ENCODE measurements at places on chromosomes 2 and 18.

- DNase-seq, result no peak
These were observed 688.6 kb downstream of the NRXN1 start for GRCh38 chr2:50343150-50343830.

- DNase-seq, result no peak
These were observed 70.2 kb upstream of the RALBP1 start for GRCh38 chr18:9405130-9405529.

DNA sequence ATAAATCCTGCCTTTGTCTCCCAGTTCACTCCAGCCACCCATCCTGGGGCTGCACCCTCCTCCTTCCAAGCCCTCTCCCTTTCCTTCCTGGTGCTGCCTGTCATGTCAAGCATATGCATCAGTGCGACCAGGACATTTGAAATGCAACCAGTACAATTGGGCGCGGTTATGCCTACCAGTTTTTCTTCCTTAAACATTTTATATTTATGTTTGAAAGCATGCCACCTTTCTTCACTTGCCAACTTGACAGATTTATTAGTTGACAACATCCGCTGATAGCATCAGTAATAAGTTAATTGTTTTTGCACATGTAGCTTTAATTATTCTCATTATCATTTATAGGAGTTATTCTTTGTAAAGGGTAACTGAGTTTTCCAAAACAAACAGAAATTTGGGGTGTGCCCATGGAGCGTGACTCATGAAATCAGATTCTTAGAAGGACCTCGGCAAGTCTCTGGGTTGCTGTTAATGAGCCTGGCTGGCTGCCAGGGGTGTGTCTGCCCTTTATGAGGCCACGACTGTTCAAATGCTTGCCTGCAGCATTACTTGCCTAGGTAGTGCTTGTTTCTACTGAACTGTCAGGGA lies 32.8 kb upstream of the IL1B start:
- DNase-seq, result no peak

GRCh38 chr2:228853151-228853550 lies 417.9 kb downstream of the PID1 start:
- no peak for DNase-seq

- no peak for DNase-seq
These were observed 2.4 kb downstream of the SCYGR8 start for GRCh38 chr2:227748079-227748478.

- no peak for DNase-seq
These were observed 14.3 kb downstream of the NCKAP5 start for GRCh38 chr2:133553838-133554408.

GRCh38 chr18:70422391-70422965 lies 133.6 kb downstream of the SOCS6 start:
- DNase-seq, result no peak

DNA sequence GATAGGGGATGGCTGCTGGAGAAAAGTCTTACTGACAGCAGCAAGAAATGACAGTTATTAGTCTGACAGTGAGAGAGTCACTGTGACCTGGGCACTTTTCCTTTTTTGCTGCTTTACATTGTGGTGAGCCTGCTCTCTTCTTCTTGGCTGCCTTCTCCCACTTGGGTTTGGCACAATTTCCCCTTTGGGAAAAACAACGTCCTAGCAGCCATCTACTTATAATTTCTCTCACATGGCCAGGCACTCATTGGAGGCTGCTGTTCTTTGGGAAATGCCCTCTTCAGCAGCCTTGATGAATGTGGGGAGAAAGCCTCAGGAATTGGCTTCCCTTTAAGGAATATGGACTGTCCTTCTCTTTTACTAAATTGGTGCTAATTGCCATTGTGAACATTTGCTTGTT lies 60.4 kb upstream of the SLC1A4 start:
- no peak for DNase-seq

- no peak for DNase-seq
These were observed 142.1 kb downstream of the ASXL3 start for GRCh38 chr18:33720133-33720532.

GRCh38 chr2:224405412-224405811 lies 3.5 kb upstream of the FAM124B start:
- DNase-seq, result no peak

- no peak for DNase-seq
These were observed 111.9 kb upstream of the MAPRE2 start for GRCh38 chr18:34929336-34929780.

DNA sequence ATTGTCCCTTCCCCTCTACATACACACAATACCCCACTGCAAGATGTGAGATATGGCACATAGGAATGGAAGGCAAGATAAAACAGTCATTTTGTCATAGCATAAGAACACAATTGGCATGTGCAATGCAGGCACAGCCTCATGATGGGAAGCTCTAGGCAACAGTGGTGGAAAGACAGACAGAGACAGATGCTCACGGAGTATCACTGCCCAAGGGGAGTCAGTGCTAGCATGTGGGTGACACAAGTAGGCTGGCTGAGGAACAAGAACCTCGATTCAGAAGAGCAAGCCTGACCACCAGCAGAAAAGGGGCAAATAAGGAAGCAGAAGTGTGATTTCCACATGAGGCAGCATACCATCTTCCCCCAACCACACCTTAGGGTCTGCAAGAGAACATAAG lies 323.6 kb downstream of the PAX3 start:
- DNase-seq, result no peak

GRCh38 chr2:11490194-11490593 lies 24.2 kb upstream of the E2F6 start:
- DNase-seq, result no peak
